ENCODE measurements at places on chromosomes 4 and X.

DNA sequence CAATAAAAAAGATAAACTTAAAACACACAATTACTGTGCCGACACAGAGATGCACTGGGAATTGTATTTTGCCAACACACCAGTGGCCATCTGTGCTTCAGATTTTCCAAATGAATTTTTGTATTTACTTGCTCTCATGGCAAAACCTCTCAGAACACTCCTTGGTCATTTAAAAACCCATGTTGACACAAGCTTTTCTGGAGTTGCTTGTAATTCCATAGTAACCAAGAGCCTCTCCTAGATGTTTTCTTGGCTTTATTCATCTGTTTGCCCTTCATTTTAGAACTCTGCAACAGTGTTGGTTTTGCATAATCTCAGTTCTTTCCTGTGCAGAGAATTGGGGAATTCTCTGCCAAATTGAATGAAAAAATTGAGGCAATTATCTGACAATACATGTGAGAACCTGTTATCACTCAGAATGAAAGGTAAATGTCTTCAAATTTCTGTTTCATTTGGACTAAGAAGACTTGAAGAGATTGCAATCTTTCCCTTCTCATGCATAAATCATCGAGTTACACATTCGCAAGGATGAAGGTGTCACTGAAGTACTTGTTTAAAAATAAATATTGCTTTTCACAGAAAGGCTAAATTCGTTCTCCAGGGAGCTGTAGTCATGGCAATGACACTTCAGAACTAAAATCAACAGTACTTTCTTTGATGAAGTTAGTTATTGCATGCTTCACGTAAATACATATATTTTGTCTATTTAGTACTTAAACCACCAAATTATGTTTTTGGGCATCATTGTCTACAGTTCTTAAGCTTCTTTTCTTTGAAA lies 301.8 kb upstream of the CTSO start:
- H3K27me3 ChIP-seq: no peaks in the 10 kb centered on the region
- H3K27ac ChIP-seq: no peak overlapping the region
- no peaks in the 10 kb centered on the region for H3K4me1 ChIP-seq
- no peak for DNase-seq
- no peak overlapping the region for H3K4me3 ChIP-seq
- H3K36me3 ChIP-seq: no peaks in the 10 kb centered on the region

- H3K36me3 ChIP-seq: no peaks in the 10 kb centered on the region
- 0 out of 2 replicates have a peak, but pooled peaks cover 4% of the 10 kb centered on the region for H3K27me3 ChIP-seq
- peak overlapping the region; percentile 29 for H3K4me3 ChIP-seq
- no peak for DNase-seq
- peaks cover 48% of the 10 kb centered on the region for H3K4me1 ChIP-seq
Measured at GRCh38 chr4:151628001-151628608, 132.7 kb downstream of the GATB start.

GRCh38 chr4:4845027-4845426 lies 14.4 kb upstream of the MSX1 start:
- no peak overlapping the region for H3K4me3 ChIP-seq
- H3K36me3 ChIP-seq: no peaks in the 10 kb centered on the region
- H3K27me3 ChIP-seq: peaks cover 23% of the 10 kb centered on the region
- no peaks in the 10 kb centered on the region for H3K4me1 ChIP-seq
- no peak for DNase-seq

DNA sequence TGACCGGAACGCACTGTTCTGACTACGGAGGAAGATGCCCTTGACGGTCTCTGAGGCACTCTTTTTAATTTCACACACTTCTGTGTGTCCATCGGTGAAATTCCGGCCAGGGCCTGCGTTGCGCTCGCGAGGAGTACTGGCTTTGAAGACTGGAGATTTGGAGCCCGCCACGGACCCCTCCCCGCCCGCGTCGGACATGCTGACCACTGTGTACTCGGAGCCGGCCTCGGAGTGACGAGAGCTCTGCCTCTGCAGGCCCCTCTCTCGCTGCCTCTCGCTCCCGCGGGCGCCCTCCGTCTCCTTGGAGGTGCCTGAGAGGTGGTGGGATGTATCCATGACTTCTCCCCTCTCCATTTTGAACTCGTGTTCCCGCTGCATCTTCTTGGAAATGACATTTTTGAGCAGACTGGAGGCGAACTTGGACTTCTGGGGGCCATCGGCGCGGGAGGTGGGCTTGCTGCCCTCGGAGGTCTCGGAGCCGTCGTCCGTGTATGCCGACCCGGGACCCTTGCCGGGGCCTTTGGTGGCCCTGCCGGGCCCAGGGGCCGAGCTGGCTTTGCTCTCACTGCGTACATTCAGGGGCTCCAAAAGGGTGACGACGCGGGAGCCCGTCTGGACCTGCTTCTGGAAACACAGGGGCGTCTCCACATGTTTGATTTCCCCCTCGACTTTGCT lies 5.7 kb downstream of the C4orf54 start:
- no peak overlapping the region for H3K4me3 ChIP-seq
- peaks cover 13% of the 10 kb centered on the region for H3K27me3 ChIP-seq
- H3K4me1 ChIP-seq: peaks cover 20% of the 10 kb centered on the region
- no peak overlapping the region for H3K27ac ChIP-seq
- no peak for DNase-seq

- no peak overlapping the region for H3K4me3 ChIP-seq
- DNase-seq: no peak
- peaks cover 2% of the 10 kb centered on the region for H3K27me3 ChIP-seq
- H3K36me3 ChIP-seq: no peaks in the 10 kb centered on the region
- peaks cover 27% of the 10 kb centered on the region for H3K4me1 ChIP-seq
Measured at GRCh38 chr4:113440371-113440770, 321.2 kb downstream of the CAMK2D start.

DNA sequence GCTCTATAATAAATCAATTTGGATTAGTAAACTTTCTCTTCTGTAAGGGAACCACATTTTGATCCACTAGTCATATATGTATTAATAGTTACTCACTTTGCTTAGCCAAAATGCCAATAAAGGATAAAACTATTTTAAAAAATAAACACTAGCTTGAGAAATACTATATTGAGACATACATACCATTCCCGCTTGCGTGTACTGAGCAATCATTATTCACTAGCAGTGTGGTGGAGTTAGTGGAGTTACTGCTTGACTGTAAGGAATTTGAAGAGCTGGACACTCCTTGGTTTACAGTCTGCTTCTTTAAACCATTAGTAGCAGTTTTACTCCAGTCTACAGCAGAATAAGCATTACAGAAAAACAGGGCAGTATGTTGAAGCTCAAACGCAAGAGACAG lies 10.8 kb upstream of the PHKA2 start:
- peak; percentile 81 for DNase-seq
- no peaks in the 10 kb centered on the region for H3K27me3 ChIP-seq
- peak overlapping the region; percentile 97 for H3K27ac ChIP-seq
- H3K36me3 ChIP-seq: no peaks in the 10 kb centered on the region
- peaks cover 40% of the 10 kb centered on the region for H3K4me1 ChIP-seq

DNA sequence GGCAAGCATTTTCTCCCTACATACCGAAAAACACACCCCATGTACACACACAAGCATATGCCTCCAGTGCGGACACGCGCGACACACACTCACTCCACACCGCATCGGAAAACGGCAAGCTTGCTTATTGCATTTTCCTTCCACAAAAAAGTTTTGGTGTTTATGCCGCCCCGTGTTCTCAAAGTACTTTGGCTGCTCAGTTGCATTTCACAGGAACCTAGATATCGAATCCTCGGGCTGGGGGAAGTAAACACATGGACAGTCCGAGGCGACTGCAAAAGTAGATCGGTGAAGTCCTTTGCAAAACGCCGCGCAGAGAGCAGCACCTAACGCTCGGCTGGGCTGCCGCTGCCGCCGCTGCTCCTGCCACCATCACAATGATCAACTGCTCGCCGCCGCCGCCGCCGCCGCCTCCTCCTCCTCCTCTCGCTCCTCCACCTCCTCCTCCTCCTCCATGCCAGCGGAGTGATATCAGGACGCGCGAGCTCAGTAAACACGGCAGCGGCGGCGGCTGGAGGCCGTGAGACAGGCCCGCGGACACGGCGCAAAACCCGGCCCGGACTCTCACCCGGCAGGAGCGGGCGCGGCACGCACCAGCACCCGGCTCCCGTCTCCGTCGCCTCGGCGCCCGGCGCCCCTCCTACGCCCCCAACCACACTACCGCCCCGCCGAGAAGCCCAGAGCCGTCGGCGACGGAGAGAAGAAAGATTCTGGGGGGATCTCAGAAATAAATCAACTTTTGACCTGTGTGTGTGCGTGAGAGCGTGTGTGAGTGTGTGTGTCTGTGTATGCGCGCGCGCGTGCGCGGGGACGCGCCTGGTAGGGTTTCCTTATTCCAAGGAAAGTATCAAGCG lies at the start of gene MAML3:
Gene MAML3 (minus strand): TSS at position 467 of the 854 bp plus-strand sequence. CDS start 857 bp downstream, outside the sequence.
- peak within 1 kb of the TSS; percentile 89 for H3K27ac ChIP-seq
- H3K36me3 ChIP-seq: no peaks in the 10 kb centered on the region
- peaks cover 19% of the 10 kb centered on the region for H3K4me1 ChIP-seq
- peak within 1 kb of the TSS; percentile 97 for H3K4me3 ChIP-seq
- peak; percentile 97 for DNase-seq

DNA sequence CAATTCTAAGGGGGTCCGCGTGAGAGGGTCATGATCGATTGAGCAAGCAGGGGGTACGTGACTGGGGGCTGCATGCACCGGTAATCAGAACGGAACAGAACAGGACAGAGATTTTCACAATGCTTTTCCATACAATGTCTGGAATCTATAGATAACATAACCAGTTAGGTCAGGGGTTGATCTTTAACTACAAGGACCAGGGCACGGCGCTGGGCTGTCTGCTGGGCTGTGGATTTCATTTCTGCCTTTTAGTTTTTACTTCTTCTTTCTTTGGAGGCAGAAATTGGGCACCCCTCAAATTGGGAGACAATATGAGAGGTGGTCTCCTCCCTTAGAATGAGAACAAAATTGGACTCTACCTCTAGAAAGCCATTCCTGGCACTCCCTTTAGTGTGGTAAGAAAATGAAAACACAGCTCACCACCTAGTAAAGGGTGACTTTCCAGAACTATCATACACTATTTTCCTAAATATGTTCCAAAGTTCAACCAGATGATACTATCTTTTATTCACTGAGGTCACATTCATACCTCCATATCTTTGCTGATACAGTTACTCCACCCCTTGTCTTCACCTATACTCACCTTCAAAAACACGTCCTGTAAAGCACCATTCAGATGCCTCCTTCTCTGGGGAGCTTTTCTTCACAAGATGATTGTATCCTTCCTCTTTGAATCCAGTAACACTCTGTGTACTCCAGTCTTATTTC lies 1058.3 kb upstream of the SLIT2 start:
- no peaks in the 10 kb centered on the region for H3K4me1 ChIP-seq
- no peak overlapping the region for H3K4me3 ChIP-seq

- peaks cover 5% of the 10 kb centered on the region for H3K27me3 ChIP-seq
- peak; percentile 31 for DNase-seq
- no peaks in the 10 kb centered on the region for H3K36me3 ChIP-seq
- H3K27ac ChIP-seq: no peak overlapping the region
- H3K4me1 ChIP-seq: no peaks in the 10 kb centered on the region
- no peak overlapping the region for H3K4me3 ChIP-seq
Measured at GRCh38 chr4:108149588-108150380, 18.9 kb downstream of the LEF1 start.

DNA sequence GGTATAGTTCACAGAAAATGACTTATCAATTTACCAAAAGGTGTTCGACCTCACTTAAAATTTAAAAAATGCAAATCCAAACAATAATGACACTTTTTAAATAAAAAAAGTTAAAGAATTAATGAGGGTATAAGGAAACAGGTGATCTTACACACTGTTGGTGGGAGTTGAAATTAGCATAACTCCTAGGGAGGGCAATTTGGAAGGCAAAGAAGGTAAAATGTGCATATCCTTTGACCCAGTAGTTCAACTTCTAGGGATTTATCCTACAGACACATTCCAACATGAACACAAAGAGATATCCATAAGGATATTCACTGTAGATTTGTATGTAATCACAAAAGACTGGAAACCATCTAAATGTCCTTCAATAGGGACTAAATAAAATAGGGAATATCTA lies 143.8 kb upstream of the DGKK start:
- no peaks in the 10 kb centered on the region for H3K4me1 ChIP-seq
- no peaks in the 10 kb centered on the region for H3K36me3 ChIP-seq
- no peak overlapping the region for H3K4me3 ChIP-seq
- DNase-seq: no peak

- no peak overlapping the region for H3K4me3 ChIP-seq
- no peak overlapping the region for H3K27ac ChIP-seq
- no peaks in the 10 kb centered on the region for H3K36me3 ChIP-seq
- H3K27me3 ChIP-seq: no peaks in the 10 kb centered on the region
- DNase-seq: no peak
Measured at GRCh38 chr4:159177265-159178150, 74.6 kb downstream of the RAPGEF2 start.

GRCh38 chrX:149522916-149523315 lies 17.8 kb upstream of the IDS start:
- H3K4me3 ChIP-seq: no peak overlapping the region
- no peak overlapping the region for H3K27ac ChIP-seq
- DNase-seq: no peak

DNA sequence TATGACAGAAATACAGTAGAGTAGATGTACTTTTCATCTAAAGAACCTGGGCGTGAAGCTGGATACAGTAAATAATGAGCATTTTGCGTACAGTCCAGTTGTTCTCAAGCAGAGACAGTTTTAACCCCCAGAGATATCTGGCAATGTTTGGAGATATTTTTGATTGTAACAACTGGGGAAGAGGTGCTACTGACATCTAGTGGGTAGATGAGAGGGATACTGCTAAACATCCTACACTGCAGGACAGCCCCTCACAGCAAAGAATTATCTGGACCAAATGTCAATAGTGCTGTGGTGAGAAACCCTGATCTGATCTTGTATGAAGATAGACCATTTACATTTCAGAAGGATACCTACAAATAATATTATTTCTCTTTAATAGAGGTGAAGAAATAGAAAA lies 200.2 kb upstream of the FAM47A start:
- no peak for DNase-seq
- H3K36me3 ChIP-seq: no peaks in the 10 kb centered on the region
- no peak overlapping the region for H3K4me3 ChIP-seq
- no peak overlapping the region for H3K27ac ChIP-seq
- no peaks in the 10 kb centered on the region for H3K4me1 ChIP-seq

GRCh38 chrX:46587753-46588171 lies 14.2 kb downstream of the CHST7 start:
- peak overlapping the region; percentile 77 for H3K4me3 ChIP-seq
- peaks cover 64% of the 10 kb centered on the region for H3K4me1 ChIP-seq
- H3K27me3 ChIP-seq: no peaks in the 10 kb centered on the region
- no peaks in the 10 kb centered on the region for H3K36me3 ChIP-seq

- H3K36me3 ChIP-seq: no peaks in the 10 kb centered on the region
- no peak for DNase-seq
- H3K4me3 ChIP-seq: no peak overlapping the region
- H3K4me1 ChIP-seq: 0 out of 2 replicates have a peak, but pooled peaks cover under 1% of the 10 kb centered on the region
Measured at GRCh38 chrX:68677998-68678397, 30.5 kb downstream of the STARD8 start.

- no peaks in the 10 kb centered on the region for H3K4me1 ChIP-seq
- peaks cover 10% of the 10 kb centered on the region for H3K27me3 ChIP-seq
- H3K27ac ChIP-seq: no peak overlapping the region
- no peaks in the 10 kb centered on the region for H3K36me3 ChIP-seq
- H3K4me3 ChIP-seq: no peak overlapping the region
- no peak for DNase-seq
Measured at GRCh38 chr4:165384598-165384997, 5.8 kb downstream of the CPE start.

DNA sequence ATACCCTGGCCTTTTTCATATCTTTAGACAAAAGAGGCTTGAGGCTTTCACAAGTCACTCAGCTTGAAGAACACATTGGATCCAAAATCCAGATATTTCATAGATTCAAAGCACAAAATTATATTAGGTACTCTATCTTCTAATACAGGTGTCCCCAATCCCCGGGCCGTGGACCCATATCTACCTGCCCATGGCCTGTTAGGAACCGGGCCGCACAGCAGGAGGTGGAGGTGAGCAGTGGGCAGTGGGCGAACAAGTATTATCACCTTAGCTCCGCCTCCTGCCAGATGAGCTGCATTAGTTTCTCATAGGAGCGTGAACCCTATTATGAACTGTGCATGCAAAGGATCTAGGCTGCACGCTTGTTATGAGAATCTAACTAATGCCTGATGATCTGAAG lies 18.7 kb downstream of the YIPF7 start:
- no peaks in the 10 kb centered on the region for H3K27me3 ChIP-seq
- no peak overlapping the region for H3K4me3 ChIP-seq
- no peak for DNase-seq
- H3K4me1 ChIP-seq: no peaks in the 10 kb centered on the region
